ENCODE measurements at places on chromosomes 7 and 10.

DNA sequence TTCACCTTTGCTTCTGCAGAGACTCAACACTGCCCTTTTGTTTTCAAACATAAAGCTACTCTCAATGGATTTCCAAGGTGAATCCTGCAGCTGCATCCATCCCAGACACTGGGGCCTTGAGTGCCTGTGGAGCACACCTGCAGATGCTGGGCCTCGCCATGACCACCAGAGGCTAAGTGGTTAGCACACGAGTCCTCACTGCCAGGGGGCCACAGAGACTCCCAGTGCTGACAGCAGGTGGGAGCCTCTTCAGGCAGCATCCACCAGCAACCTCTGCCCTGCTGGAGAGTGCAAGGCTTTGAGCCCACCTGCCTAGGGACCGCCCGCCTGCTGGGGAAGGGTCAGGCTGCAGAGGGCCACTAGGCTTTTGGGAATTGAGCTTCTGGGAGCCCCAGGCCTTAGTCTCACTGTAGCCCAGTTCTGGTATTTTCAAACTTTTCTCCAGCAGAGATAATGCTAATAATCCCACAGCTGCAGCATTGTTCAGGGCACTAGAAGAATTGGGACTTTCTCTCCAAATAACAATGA is 9.4 kb upstream of the HPS1 start:
- DNase-seq = no peak

GRCh38 chr10:112792487-112793201 is 157.4 kb upstream of the TCF7L2 start:
- no peak for DNase-seq

GRCh38 chr7:74143383-74143782 is 30.8 kb upstream of the EIF4H start:
- DNase-seq = no peak

GRCh38 chr10:71473671-71474599 is 77.2 kb downstream of the CDH23 start:
- DNase-seq = no peak

DNA sequence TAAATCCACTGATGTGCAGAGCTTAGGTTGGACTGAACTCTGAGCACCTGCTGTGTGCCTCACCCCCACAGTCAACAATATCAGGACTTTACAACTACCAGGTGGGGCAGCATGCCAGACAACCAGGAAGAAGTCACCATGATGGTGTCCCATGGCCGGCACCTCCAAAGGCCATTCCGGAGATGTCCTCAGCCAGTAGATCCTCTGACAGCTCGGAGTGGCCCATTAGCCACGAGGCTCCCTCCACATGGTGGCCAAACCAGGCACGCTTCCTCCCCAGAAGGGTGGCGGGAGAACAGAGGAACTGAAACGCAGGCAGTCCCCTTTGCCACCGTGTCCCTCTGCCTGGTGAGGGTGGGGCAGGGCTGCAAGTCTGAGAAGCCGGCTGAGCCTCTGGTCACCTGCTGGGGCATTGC is 390.0 kb downstream of the TNS3 start:
- DNase-seq = no peak

- DNase-seq = no peak
These were observed 43.2 kb downstream of the HDAC9 start for GRCh38 chr7:18538554-18539250.

- no peak for DNase-seq
These were observed 2.1 kb upstream of the JMJD1C start for GRCh38 chr10:63467841-63468240.

GRCh38 chr7:18018296-18019215 is 9.1 kb downstream of the PRPS1L1 start:
- no peak for DNase-seq

- no peak for DNase-seq
These were observed 848.1 kb downstream of the PCDH15 start for GRCh38 chr10:53952698-53953630.

- DNase-seq = no peak
These were observed 17.9 kb upstream of the SMO start for GRCh38 chr7:129170441-129171021.

DNA sequence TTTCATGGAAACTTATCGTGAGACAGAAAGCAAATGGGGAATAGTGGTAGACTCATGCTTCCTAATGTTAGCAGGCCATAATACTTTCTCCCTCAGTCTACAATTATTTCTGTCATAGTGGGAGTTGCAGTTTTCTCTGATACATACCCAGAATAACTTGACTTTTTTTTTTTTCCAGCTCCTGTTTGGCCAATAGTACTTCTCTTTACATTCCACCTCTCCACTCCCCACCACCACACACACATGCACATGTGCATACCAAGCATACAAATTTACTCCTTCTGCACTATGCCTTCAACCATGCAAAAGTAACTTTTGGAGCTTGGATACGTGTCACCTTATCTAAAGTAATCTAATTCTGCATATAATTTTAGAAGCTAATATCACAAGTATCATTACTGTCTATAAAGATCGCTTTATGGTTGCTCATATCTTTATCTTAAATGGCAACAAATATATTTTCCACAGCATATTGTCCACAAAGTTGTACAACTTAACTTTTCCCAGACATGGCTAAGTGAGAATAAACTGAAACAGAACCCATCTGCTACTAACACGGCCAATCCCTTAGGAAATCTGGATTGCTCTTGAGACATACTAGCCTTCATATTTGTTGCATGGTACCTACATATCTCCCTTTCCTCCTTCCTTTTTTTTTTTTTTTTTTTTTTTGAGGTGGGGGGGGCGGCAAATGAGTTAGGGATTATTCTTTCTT is 49.0 kb downstream of the TES start:
- no peak for DNase-seq

DNA sequence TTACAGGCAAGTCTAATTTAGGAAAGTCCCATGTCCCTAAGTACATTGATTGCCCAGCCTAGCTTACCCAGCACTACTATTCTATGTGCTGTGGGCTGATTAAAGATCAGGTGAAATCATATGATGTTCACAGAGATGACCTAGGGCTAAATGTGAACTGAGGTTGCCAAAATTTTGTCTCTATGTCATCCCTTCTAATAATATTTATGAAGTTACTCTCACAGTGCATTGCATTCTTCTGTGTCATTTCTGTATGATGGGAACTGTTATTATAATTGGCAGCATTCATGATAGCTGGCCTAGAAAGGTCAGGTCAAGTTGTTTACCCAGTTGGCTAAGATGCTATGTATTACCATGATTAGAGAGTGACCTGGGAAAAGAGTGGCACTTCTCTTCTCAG is 2.8 kb upstream of the PDK4 start:
- DNase-seq = no peak

DNA sequence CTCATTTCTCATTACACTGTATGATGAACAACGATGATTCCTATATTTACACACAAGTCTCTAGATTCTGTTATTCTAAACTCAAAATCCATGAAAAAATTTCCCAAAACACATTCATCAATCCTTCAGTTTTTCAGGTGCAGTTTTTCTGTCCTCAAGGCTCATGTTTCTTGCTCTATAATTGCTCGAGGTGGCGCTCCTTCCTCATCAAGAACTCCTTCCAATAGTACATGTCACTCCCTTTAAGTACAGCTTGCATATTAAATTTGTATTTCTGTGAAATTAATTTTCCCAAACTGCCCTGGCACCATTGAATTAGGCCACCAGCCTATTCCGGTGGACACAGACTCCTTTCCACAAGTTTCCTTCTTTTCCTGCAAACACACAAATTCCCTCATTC is 188.7 kb upstream of the MINDY3 start:
- no peak for DNase-seq

GRCh38 chr7:121499624-121500023 is 103.5 kb upstream of the FAM3C start:
- DNase-seq = no peak

Measured in right renal pelvis (tissue), 4 donors.